ENCODE measurements at places on chromosomes 12 and 14.

DNA sequence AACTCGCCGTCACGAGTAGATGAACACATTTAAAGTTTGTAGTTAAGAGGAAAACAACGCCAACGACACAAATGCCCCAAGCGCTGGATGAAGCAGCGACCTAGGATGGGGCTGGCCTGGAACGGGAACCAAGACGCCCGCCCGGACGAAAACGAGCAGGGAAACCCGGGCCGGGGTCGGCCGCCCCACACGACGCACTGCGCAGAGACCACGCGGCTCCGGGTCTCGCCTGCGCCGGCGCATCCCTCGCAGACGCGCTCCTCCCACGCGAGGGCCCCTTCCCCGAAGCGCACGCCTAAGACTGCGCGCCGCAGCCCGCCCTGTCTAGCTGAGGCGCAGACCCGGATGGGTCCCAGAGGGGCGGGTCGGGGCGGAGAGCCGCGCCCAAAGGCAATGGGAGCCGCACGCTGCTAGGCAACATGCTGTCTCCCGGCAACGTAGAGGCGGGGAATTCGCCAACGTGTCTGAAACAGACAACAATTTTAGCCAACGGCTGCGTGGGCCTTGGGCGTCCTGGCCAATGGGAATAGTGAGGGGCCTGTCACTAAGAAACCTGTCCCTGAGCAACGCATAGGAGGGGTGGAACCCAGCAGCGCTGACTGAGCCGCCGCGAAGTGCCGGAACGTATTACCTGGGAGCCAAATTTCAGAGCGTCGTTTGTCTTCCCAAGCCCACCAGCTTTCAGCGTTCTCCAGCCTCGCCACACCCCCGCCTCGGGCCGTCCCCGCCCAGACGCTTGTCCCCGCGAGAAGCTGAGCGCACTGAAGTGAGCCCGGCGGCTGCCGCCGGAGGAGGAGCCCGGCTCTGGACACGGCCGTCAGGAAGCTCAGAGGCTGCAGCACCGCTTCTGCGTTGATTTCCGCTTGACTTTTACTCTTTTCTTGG is 21.0 kb upstream of the CHFR start:
- peak; percentile 96 for DNase-seq

DNA sequence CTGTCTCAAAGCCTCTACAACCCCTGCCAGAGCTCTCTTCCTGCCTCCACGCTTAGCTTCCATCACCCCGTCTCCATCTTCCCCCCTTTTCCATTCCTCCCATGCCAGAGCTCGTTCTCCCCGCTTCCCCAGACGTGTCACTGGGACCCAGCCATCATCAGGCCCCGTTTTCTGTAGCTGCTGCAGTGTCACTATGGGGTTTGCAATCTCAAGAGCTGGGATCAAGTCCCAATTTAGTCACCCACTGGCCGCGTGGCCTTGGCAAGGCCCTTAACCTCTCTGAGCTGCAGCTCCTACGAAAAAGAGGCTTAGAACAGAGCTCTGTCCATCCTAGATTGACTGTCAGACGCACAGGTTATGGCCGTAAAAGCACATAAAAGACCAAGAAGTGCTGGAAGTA is 901 bp upstream of the FAIM2 start:
- no peak for DNase-seq

- no peak for DNase-seq
Measured at GRCh38 chr14:22280497-22281316, 308.3 kb downstream of the DAD1 start.

DNA sequence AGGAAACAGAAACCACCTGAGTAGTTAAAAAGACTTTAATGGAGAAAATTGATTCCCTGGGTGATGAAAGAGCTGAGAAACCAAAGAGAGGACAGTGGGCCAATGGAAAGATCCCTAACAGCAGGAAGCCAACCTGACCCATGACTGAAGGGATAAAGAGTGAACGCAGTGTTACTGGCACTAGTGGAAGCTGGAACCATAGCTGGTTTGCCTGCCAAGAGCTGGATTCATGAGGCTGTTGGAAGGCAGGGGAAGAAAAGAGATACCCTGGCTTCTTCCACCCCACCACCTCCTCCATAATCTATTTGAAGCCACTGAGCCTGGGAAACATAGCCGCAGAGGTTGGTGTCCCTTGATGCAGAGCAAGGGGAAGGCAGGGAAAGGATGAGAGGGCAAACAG is 125.5 kb upstream of the PRKD1 start:
- no peak for DNase-seq

DNA sequence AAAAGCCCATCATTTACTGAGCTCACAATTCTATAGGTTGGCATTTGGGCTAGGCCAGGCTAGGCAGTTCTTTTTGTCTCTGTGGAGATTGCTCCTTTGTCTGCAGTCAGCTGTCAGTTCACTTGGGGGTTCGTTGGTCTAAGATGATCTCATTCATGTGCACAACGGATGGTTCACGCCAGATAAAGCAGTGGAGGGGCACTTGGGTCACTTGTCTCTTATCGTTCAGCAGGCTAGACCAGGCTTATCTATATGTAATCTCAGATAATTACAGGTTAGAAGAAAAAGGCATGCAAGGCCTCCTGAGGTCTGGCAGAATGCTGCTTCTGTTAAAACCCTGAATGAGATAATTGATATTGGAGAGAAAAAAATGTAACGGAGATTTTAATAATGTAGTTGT is 119.0 kb upstream of the ATP2B1 start:
- no peak for DNase-seq

DNA sequence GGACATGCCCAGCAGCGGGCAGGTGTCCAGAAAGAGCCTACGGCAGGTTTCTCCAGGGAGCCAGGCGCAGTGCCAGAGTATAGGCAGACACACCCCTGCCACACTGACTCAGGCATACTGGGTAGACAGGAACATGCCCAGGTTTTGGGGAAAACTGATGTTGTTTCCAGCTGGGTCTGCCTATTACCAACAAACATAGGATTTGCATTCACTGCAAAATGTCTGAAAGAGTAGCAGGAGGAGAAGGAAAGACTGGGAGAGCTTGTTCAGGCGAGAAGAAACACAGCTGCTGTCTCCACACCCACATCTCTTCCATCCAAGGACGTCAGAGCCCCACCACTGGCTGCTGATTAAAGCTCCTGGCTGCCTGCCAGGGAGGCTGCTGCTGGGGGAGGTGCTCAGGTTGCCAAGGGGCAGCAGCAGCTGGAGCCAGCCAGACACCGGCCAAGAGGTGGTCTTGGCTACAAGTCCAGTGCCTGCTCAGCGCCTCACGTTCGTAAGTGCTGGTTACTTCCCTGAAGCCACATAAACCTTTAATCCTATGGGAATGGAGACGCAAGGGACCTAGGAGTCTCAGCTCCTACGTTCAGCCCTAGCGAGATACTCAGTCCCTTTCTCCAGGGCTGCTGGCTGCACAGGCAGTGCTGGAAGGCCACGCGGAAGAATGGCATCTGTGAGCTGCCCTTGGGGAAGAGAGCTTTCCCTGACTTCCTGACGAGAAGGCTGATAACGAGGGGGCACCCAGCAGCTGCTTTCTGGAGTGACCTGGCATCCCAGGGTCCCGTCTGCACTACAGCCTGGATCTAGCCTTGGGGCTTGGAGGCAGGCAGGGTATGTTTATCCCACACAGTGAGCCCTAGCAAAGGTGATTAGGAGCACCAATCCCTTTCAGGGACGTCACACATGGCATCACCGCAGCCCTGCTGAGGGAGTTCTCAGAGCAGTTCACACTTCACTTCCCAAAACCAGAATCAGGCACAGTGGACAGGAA is 58.1 kb downstream of the PLEKHG3 start:
- DNase-seq: no peak

- DNase-seq: no peak
Measured at GRCh38 chr12:132597333-132598316, 12.8 kb downstream of the LRCOL1 start.

- DNase-seq: no peak
Measured at GRCh38 chr12:116975779-116976393, 65.1 kb downstream of the FBXW8 start.

- DNase-seq: no peak
Measured at GRCh38 chr12:66679461-66680084, 697 bp upstream of the GRIP1 start.

GRCh38 chr14:59321626-59321949 is 133.1 kb downstream of the DAAM1 start:
- DNase-seq: no peak

GRCh38 chr14:55665067-55665675 is 85.2 kb downstream of the KTN1 start:
- no peak for DNase-seq

GRCh38 chr14:73759183-73759713 is 45.1 kb upstream of the PNMA1 start:
- DNase-seq: no peak

GRCh38 chr12:54526812-54527630 is 22.4 kb upstream of the PDE1B start:
- DNase-seq: peak; percentile 18

- DNase-seq: no peak
Measured at GRCh38 chr12:87274594-87275245, 754.5 kb downstream of the C12orf50 start.

DNA sequence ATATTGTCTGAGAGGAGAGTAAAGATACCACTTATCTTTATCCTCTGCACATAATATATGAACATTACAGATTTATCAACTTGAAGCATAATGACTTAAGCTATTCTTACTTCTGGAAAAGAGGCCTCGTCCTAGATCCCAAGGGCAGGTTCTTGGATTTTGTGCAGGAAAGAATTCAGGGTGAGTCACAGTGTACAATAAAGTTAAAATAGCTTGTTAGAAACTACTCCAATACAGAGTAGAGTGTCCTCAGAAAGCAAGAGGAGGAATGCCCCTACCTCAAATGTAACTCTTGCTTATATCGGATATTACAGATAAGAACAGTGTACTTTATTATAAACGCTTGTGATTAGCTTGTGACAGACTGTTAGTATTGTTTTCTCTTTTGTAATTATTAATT is 41.9 kb upstream of the ABCC9 start:
- DNase-seq: no peak

DNA sequence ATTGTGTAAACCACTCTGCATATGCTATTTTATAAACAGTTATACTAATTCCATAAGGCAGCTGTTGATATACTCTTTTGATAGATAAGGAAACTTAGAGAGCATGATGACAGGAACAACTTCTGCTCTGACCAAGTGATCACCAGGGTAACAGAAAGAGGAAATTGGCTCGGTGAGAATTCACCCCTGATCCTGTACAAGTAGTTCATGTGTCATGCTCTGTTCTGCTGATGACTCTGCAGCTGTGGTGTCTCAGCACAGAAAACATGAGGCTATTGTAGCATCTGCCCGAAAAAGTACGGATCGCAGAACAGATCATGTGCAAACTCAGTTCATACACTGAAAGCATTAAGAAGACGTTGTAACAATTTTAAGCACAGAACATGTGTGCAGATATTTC is 345.0 kb downstream of the LRIG3 start:
- DNase-seq: no peak

GRCh38 chr14:54350203-54350602 is 46.6 kb upstream of the CDKN3 start:
- DNase-seq: no peak

- DNase-seq: no peak
Measured at GRCh38 chr14:89382901-89383845, 33.9 kb downstream of the FOXN3 start.

- DNase-seq: no peak
Measured at GRCh38 chr12:105334582-105334981, 4.1 kb downstream of the C12orf75 start.

DNA sequence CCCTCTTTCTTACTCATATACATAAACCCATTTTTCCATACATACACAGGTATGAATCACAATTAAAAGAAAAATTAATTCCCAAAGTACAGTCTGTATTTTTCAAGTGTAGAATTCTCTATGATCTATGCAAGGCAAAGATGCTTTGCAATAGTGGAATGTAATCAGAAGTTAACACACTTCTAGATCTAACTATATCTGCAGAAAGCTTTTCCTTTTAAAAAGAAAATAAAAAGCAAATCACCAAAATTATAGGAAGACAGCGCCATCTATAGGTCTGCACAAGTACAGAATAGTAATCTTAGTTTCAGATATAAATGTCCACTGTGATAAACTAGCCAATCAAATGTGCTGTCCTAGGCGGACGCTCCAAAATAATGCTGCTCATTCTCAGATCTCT is 22.0 kb downstream of the SLC25A21 start:
- DNase-seq: no peak

DNA sequence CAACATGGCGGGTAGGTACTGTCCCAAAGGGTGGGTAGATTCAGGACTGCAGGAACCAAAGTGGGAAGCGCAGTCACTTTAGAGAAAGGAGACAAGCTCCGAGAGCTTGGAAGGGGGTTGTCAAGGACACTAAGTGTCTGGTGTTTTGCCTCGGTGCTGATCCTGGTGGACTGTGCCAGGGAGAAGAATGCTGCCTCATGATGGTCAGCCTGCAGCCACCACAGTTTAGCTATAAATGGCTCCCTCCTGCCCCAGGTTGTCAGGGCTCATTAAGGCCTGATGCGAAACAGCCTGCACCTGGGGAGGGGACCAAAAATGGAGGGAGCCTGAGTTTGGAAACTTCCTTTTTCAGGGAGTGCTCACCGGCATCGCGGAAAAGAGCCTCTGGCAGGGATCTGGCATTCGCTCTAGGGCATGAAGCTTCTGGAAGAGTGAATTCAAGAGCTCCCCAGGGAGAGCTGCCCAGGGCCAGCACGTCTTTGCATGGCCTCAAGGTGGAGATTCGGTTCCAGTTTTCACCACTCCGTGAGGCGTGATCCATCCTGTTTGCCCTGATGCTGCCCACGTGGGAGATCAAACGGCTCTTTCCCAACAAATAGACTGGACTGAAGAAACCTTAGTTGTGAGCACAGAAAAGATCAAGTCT is 164.0 kb downstream of the FOXN3 start:
- no peak for DNase-seq

GRCh38 chr14:70808416-70809224 is 693 bp downstream of the MAP3K9 start:
- DNase-seq: peak; percentile 36

GRCh38 chr14:69625299-69626131 is 14.1 kb downstream of the SUSD6 start:
- DNase-seq: peak; percentile 61

- DNase-seq: no peak
Measured at GRCh38 chr12:78696267-78696666, 168.3 kb upstream of the SYT1 start.

- DNase-seq: no peak
Measured at GRCh38 chr14:69034612-69035262, 55.6 kb upstream of the ACTN1 start.

DNA sequence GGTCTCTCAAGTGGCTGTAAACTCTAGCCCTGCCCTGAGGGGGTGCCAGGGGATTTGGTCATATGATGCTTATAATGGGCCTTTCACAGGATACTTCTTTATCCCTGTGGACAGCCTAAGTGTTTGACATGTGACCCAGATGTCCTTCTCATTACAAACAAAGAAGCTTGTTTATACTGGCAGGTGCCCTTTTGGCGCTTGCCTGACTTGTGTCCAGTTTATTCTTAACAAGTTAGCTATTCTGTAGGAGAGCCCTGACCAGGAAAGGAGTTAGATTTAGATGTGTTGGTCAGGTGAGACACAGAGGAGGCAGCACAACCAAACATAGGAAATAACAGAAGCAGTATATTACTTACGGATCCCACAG is 51.9 kb downstream of the CCDC91 start:
- DNase-seq: no peak

All from stimulated activated CD4-positive, alpha-beta T cell treated with anti-CD3 and anti-CD28 coated beads, TNF-alpha, amount 100 ng/mL, for 24 hours (primary cell).